ENCODE measurements at places on chromosomes 13 and 19. TPM values are rescaled to one million over a fixed set of nuclear protein-coding genes. Genes with fewer than 3 reads are reported as not detected.

Gene ATXN8OS
- not detected for total RNA-seq

GRCh38 chr19:40141551-40141950 is 49.7 kb upstream of the MAP3K10 start:
- no peak for DNase-seq

DNA sequence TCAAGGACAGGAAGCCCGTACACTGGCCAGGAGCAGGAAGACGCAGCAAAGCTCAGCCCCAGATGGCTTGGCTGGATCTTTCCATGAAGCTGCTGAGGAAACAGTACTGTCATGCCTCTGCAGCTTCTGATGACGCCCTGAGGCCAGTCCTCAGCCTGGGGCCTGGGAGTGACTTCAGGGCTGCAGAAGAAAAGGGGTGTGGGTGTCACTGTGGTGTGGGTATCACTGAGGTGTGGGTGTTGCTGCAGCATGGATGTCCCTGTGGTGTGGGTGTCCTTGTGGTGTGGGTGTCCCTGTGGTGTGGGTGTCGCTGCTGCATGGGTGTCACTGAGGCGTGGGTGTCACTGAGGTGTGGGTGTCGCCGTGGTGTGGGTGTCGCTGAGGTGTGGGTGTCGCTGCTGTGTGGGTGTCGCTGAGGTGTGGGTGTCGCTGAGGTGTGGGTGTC is 12.0 kb upstream of the GAS6 start:
- no peak for DNase-seq

Gene GALP
- total RNA-seq, result not detected

Gene NOP53
- total RNA-seq, result 450 TPM

Gene CAPN12
- total RNA-seq, result 27.6 TPM

GRCh38 chr13:71964491-71965100 is 97.6 kb upstream of the DACH1 start:
- no peak for DNase-seq

Gene OR7A5
- total RNA-seq, result not detected

DNA sequence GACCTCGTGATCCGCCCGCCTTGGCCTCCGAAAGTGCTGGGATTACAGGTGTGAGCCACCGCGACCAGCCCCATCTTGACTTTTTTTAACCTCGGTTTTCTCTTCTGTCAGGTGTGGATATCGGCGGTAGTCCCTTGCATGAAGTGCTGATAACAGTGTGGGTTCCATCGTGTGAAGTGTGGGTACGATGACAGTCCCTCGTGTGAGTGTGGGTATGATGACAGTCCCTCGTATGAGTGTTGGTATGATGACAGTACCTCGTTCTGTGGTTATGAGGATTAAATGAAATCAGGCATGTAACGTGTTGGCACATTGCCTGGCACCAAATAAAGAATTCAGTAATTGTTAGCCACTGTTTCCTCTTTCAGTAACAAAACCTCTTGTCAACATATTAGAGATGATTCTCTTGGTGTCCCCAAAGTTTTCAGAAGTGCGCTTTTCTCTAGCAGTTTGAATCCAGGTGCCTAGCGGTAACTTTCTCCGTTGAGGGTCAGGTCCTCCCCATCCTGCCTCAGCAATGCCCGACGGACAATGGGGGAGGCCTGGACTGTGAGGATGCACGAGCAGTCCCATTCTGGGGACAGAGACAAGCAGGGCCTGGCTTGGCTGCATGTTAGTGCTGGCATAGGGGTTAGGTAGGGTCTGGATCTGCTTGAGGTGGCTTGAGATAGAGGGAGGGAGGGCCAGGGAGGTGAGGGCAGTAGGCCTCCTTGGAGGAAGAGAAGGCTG is 15.3 kb downstream of the GATAD2A start:
- no peak for DNase-seq

- DNase-seq, result no peak
These were observed 15.2 kb downstream of the BIVM start for GRCh38 chr13:102814025-102814607.

GRCh38 chr19:19900729-19901444 is at the start of gene ZNF93:
Gene ZNF93 (plus strand): TSS chr19:19900946. CDS start chr19:19901089, 143 bp downstream.
- peak; percentile 97 for DNase-seq

Gene ZNF471
- 10.6 TPM for total RNA-seq

DNA sequence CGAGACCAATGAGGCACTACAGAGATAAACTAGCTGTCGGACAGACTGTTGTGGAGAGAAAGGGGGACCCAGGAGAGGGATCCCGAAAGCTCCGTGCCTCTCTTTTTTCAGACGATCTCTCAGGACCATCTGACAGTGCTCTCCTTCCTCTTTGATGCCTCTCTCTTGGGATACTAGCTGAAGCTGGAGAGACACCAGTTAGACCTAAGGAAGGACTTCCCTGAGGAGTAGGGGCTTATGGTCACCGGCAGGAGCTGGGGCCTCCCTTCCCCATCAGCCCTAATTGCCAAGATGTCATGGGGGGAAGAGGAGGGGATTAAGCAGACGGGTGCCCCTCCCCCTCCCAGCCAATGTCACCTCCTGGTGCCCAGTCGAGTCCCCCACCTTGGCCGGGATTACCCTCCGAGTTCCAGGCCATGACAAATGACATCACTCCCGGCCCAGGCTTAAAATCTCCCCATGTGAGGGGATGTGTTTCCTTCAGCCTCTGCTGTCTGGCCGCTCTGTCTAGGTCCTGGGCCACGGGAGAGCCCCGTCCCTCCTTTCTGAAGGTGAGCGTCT is at the start of gene CRX:
TSS of gene CRX (plus strand) at position 478 of the 561 bp plus-strand sequence. CDS start 12,507 bp downstream, outside the sequence.
- DNase-seq, result no peak

Gene CCDC169
- 17.8 TPM for total RNA-seq

- DNase-seq, result peak; percentile 92
These were observed 14.0 kb upstream of the TUBB4A start for GRCh38 chr19:6516018-6516658.

GRCh38 chr13:33290421-33290965 is 4.9 kb upstream of the STARD13 start:
- DNase-seq, result no peak

DNA sequence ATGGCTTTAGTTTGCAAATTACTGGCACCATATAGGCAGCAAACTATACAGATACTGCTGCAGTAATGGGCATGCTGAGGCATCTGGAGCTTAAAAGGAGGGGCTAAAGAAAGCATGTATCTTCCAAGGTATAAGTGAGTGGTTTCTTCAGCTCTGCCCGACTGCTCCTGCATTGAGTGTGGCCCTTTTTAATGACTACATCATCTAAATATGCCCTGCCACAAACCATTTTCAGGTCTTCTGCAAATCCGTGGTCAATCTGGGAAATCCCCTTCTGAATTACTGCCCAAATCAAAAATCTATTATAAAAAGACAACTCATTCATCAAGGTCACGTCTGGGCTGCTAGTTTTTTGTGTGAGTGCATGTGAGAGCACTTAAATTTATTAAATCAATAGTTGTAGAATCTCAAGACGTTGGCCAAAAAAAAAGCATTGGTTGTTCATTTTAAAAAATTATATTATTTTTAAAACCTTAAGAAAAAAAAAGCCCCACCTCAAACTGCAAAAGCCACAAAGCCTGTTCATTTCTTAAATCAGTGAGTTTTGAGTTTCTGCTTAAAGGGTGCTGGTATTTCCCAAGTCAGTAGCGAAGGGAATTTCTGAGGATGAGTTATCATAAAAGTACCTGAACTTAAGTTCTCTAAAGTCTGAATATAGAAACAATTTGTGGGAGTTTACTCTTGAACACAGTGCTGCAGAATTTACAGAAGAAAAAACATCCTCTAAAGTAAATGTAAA is 16.3 kb downstream of the LCP1 start:
- DNase-seq, result no peak

Gene HAUS8
- total RNA-seq, result 10.8 TPM

- DNase-seq, result no peak
These were observed 439.8 kb downstream of the ITGBL1 start for GRCh38 chr13:101892296-101892695.

- no peak for DNase-seq
These were observed 464.6 kb downstream of the FGF9 start for GRCh38 chr13:22135446-22135845.

Gene IL11
- not detected for total RNA-seq

DNA sequence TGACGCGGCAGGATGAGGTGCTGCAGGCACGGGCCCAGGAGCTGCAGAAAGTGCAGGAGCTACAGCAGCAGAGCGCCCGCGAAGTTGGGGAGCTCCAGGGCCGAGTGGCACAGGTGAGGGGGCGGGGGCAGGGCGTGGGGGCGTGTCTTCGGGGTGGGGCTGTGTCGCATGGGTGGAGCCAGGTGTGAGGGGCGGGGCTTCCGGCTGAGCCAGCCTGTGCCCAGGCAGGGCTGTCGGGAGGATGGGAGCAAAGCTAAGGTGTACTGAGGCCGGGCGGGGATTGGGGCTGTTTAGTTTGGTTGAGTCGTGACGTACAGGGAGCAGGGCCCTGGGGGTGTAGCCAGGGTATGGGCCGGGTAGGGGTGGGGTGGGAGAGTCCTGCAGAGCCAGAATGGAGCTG is 62.3 kb downstream of the KCNC3 start:
- no peak for DNase-seq

Gene POSTN
- 69.5 TPM for total RNA-seq

- DNase-seq, result peak; percentile 54
These were observed 33.3 kb upstream of the SPATA13 start for GRCh38 chr13:24127116-24127631.

- no peak for DNase-seq
These were observed 21.4 kb downstream of the MAP2K2 start for GRCh38 chr19:4102339-4103079.
